Tongue (tissue), 3 donors: ENCODE measurements at places on chromosomes 16 and 17.

DNA sequence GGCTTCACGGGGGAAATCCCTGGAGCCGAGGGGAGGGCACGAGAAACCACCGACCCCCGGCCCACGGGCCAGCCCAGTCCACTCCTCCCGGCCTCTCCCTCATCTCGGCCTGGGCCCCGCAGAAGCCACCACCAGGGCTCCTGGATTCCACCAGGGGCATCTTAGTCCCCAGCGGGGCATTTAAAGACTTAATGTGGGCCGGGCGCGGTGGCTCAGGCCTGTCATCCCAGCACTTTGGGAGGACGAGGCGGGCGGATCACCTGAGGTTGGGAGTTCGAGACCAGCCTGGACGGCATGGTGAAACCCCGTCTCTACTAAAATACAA is 24.1 kb upstream of the ABR start:
- no peak for DNase-seq

- DNase-seq: peak; percentile 38
Measured at GRCh38 chr16:11742093-11742535, 543 bp downstream of the TXNDC11 start.

DNA sequence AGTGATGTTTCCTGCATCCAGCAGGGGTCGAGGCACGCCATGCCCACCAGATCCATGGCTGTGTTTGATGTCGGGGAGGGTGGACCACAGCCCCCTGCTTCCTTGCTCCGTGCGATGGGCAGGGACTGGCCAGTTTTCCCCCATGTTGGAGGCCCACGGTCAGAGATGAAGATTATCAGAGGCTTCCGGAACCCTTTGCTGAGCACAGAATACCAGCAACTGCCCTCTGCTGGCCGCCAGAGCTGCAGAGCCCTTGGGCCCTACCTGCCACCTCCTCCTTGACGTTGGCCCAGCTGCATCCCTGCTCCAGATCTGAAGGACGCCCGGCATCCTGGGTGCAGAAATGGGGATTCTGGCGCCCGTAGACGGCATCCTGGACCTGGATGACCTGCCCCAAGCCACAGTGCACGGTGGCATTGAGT is 23.7 kb upstream of the BCO1 start:
- DNase-seq: no peak

DNA sequence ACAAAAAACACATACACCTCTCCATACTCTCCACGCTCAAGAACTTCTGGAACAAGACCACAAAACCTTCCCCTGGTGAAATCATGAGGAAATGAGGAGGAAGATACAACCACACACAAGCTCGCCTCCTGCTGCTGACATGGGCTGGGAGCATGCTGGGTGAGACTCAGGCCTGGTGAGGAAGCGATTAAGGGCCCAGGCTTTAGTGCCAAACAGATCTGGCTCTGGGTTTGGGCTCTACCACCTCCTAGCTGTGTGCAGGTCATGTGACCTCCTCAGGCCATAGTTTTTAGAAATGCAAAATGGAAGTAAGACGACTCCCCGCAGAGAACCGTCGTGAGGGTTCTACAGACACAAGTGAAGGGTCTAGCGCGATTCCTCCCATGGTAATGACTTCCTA is 41.3 kb downstream of the VAC14 start:
- no peak for DNase-seq

DNA sequence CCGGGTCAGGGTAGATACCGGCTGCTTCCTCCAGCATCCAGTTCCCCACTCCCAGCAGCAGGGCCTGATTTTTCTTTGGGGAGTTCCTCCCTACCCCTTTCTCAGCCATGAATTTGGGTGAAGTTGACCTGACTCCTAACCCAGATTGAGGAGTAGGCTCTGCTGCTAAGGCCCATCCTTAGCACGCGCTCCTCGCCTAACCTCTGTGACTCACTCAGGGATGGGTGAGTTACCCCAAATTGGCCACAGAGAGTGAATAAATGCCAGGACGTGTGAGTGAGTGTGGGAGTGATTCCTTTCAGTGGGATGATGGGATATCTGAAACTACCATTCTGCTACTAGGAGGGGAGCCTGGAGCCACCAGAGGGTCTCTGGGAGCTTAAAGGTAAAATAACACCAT is 28.9 kb upstream of the ABCC12 start:
- no peak for DNase-seq

DNA sequence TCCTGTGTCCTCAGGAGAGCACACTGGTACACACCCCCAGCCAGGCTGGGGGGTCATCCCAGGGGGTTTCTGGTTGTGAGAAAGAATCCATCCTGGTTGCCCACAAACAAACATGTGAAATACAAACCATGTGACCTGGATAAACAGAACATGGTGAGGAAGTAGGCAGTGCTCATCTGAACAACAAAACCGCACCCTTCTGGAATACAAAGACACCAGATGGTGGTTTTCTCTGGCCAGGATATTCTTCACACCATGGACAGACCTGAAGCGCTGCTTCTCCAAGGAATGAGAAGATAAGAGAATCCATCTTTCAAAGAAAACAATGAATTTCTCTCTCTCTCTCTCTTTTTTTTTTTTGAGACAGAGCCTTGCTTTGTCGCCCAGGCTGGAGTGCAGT is 302.3 kb downstream of the SLC39A11 start:
- DNase-seq: no peak

DNA sequence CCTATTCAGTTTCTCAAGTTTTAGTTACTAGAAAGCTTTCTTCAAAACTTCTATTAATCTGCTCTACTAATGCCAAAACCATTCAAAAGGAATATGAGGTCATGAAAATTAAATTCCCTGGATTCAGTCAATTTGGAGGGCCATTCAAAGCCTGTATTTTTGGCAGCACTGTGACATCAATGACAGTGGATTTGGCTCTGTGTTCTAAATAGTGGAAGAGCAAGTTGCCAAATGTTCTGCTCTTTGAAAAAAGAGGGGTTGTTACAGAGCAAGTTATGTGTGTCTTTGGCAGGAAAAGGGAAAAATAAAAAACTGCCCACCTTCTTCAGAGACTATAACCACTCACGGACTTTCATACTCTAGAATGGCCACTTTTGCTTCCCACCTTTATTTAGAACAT is 3.2 kb upstream of the C16orf46 start:
- peak; percentile 40 for DNase-seq

DNA sequence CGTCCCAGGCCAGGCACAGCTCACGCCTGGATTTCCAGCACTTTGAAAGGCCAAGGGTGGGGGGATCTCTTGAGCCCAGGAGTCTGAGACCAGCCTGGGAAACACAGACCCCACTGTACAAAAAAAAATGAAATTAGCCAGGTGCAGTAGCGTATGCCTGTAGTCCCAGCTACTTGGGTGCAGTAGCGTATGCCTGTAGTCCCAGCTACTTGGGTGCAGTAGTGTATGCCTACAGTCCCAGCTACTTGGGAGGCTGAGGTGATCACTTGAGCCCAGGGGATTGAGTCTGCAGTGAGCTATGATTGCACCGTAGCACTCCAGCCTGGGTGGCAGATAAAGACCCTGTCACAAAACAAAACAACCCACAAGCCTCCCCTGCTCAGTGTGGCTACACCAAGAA is 27.0 kb upstream of the SLC25A19 start:
- no peak for DNase-seq

DNA sequence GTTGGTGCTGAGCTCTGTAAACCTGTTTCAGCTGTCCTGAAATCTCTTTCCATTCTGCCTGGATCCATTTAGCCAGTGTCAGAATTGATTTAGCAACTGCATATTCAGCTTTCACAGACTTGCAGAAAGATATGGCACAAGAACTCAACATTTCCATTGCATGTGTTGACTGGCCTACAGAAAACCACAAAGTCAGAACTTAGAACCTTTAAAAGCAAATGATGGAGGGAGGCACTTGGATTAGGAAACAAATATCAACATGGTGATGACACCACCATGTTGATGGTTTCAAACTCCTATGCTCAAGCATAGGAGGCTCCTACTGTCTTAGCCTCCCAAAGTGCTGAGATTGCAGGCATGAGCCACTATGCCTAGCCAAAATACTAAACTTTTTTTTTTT is 52.3 kb upstream of the ARL6IP1 start:
- DNase-seq: no peak

DNA sequence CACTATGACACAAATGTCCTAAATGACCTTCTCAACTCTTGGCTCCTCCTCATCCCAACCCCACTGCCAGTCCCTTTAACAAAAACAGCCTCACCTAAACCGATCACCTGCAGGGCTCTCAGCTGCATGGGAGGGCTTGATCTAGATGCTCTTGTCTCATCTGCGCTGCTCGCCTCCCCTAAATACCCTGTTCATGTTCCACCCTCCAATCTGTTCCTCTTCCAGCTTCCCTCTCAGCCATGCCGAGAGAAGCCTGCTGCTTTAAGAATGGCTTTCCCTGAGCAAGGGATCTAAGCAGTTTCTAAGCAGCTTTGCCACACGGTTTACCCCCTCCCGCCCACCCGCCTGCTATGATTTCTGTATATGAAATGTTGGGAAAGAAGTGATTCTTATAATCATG is 23.7 kb downstream of the PIPOX start:
- DNase-seq: no peak

DNA sequence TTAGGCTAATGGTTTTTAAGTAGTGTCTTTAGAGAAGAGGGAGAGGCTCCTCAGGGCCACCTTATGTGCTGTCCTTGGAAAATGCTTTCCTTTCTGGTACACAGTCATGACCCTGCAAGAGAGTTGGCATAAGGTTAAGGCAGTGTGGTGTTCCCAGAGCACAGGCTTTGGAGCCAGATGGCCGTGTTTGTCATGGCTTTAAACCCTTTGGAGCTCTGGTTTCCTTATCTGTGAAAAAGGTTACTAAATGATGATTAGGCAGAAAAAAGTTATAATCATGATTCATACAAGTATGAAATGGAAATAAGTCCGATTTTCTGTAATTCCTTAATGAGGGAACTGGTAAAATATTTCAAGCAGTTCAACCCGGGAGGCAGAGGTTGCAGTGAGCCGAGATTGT is 13.2 kb downstream of the UTP4 start:
- no peak for DNase-seq

GRCh38 chr17:82716203-82717010 is at the start of gene FN3KRP:
FN3KRP (plus strand) TSS chr17:82716706; CDS start chr17:82716756, 50 bp downstream.
- peak; percentile 99 for DNase-seq

- DNase-seq: no peak
Measured at GRCh38 chr17:62052765-62053338, 12.2 kb downstream of the MED13 start.

DNA sequence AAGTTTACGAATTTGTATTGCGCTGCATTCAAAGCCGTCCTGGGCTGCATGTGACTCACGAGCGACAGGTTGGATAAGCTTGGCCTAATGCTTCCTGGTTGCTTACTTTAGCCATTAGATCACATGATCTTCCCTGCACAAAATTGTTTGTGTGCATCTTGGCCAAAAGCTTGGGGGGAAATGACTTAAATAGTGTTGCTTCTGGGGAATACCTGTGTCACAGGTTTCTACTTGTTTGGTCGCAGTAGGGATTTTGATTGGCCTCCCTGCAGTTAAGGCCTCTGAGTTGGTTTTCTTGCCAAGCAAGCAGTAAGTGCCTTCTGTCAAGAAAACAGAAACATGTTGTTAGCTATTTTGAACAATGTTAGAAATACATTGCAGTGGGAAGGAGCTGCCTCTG is 39.6 kb upstream of the DUSP14 start:
- peak; percentile 48 for DNase-seq

DNA sequence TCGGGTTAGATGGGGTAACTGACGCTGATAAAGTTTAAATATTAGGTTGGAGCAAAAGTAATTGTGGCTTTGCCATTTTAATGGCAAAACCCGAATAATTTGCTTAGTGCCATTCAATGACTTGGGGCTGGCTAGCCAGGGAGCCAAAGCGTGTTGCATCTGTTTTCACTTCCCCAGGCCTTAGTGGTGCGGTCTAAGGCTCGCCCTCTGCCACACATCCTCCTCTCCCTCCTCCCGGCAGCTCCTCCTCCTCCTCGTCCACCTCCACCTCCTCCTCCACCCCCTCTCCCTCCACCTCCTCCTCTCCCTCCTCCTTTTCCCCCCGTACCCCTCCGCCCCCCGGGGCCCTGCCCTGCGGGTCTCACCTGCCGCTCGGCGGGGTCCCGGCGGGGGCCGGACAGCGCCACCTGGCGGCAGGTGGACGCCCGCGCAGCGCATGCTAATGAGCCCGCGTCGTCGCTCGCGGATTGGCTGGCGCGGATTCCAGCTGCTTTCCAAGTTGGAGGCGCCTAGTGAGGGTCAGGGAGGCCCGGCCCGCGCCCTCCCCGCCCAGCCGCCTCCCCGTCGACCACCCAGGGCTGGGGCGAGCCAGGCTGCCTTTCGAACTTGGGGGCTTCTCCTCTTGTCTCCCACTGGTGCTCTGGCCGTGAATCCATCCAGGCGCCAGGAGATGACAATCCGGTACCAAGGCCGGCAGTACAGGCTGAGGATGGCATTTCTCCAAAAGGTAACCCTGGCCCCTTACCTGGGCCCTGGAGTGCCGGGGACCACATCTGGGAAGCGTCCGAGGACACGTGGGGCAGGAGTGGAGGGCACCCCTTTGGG is 36.6 kb upstream of the RGS9 start:
- peak; percentile 91 for DNase-seq
